ENCODE measurements at places on chromosomes 5 and 9.

- DNase-seq, result no peak
Measured at GRCh38 chr5:22521521-22521920, 331.6 kb downstream of the CDH12 start.

DNA sequence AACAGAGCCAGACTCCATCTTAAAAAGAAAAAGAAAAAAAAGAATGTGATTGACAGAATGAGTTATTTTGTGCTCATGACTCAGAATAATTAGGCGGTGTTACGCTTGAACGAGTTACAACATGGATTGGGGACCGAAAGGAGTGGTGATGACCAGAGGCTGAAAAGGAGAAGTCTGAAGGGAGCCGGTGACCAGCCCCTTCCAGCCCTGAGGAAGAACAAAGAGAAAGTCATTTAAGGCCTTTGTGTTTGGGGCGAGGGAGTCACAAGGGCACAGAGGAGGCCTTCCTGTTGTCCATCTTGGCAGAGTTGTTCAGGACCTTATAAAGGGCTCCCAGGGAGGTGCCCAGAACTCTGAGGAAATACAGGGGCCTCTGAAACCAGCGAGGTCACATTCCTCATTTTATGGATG lies 131.6 kb downstream of the GOLPH3 start:
- DNase-seq, result no peak

DNA sequence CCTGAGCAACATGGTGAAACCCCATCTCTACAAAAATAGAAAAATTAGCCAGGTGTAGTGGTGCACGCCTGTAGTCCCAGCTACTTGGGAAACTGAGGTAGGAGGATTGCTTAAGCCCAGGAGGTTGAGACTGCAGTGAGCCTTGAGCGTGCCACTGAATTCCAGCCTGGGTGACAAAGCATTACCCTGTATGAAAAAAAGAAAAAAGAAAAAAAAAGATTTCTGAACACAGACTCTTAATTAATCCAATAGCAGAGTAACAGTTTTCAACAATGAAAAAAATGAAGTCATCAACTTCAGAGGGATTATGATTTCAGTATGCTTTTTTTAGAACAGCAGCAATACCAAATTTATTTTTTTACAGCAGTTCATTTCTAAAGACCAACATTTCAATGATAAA lies 118.8 kb upstream of the TNPO1 start:
- no peak for DNase-seq

- no peak for DNase-seq
Measured at GRCh38 chr5:102719886-102720285, 35.2 kb upstream of the PAM start.

DNA sequence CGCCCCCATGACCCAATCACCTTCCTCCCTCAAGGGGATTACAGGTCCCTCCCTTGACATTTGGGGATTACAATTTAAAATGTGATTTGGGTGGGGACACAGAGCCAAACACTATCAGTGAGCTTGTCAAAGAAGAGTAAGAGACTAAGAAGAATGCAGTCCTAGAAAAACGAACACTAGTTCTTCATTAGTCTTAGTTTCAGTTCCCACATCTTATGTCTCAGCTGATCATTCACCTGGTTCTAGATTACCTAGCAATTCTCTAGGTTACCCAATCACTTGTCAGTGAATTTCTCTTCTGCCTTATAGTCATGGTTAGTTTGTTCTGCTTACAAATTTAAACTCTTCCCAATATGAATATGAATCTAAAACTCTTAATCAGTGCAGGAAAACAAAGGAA lies 251.5 kb downstream of the COX7C start:
- no peak for DNase-seq

- no peak for DNase-seq
Measured at GRCh38 chr5:231661-232060, 13.5 kb downstream of the SDHA start.

GRCh38 chr5:172918421-172919371 lies 40.5 kb upstream of the RPL26L1 start:
- no peak for DNase-seq

- DNase-seq, result no peak
Measured at GRCh38 chr9:93894691-93895079, 60.5 kb downstream of the BARX1 start.

DNA sequence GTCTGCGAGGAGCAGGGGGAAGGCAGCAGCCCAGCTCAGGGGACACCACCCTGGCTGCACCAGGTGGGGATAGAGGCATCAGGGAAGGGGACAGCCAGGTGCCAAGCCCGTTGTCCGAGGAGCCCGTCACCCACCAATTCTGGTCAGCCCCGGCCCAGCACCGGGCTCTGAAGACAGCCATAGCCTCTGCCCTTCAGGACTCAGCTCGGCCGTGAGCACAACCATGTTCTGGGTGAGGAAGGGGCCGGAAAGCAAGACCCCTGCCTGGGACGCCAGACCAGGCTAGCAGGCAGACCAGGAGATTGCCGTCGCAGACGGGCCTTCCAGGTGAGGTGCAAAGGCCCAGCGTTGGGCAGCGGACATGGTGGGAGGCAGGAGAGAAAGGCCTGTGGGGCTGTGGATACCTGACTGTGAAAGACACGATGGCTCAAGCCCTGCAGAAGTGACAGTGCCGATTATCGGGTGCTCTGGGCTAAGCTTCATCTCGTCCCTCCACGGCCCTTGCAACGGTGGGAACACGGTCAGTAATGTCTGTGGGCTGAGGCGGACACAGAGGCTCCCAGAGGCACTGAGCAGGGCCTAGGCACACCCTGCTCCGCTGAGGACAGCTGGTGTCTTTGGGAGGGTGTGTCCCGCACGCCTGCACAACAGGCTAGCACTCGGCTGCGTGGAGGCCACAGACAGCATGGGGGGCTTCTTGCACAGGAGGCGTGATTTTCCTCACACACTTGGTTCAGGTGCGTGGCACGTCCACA lies 36.5 kb downstream of the DBH start:
- DNase-seq, result no peak

- no peak for DNase-seq
Measured at GRCh38 chr5:91925249-91925648, 542.1 kb upstream of the ARRDC3 start.

DNA sequence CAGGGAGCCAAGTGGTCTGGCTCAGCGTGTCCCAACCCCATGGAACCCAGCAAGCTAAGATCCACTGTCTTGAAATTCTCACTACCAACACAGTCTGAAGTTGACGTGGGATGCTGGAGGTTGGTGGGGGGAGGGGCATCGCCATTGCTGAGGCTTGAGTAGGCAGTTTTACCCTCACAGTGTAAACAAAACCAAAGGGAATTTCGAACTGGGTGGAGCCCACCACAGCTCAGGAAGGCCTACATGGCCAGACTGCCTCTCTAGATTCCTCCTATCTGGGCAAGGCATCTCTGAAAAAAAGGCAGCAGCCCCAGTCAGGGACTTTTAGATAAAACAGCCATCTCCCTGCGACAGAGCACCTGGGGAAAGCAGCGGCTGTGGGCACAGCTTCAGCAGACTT lies 17.1 kb upstream of the FBXL17 start:
- no peak for DNase-seq

DNA sequence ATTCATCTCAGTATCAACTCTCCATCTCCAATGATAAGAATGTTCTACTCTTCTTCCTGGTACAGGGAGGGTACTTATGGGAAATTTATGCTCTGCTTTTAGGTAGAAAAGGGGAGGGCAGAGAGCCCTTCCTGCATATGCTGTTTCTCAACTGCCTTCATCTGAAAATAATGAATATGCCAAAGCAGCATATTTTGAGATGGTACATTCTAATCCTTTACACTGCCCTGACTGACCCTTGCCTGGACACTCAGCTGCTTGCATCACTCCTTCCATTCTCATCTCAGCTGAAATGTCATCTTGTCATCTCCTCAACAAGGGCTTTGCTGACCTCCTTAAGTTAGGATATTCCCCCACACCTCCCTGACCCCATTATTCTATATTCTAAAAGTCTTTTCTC lies 68.5 kb downstream of the ALDH7A1 start:
- DNase-seq, result no peak

GRCh38 chr5:54317511-54318260 lies 7.3 kb upstream of the ARL15 start:
- no peak for DNase-seq

- DNase-seq, result no peak
Measured at GRCh38 chr9:21078702-21079101, 960 bp upstream of the IFNB1 start.

- no peak for DNase-seq
Measured at GRCh38 chr5:147674411-147674810, 108.1 kb downstream of the JAKMIP2 start.

GRCh38 chr5:61298580-61298979 lies 33.5 kb upstream of the ZSWIM6 start:
- DNase-seq, result no peak

DNA sequence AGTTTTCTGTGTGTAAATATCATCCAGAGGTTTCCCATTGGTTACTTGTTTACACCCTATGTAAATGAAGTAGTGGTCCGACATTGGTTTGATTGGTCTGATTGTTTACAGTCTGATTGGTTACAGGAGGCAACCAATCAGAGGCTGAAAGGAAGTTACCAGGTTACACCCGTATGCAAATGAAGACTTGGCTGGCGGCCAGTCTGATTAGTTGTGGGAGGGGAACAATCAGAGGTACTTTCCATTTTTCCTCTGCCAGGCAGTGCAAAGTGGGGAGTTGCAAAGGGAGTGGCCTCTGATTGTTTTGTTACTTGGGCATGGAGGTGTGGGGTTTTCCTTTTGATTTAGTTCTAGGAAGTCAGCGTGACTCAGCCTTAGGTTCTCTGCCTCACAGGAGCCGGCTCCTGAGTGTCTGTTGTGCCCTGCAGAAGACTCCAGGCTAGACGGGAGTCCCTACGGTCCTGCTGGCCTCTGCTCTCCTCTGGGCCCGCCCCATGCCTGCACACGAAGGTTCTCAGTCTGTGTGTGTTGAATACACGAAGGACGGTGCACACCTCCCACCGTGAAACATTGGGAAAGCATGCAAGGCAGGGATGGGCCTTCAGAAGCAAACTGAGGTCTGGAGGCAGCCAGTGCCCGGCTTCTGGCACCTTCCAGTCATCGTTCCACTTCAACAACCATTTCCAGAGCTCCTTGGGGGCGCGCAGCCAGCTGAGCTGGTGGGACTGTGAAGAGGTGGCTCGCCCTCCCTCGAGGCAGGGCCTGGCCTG lies 42.9 kb downstream of the OLFM1 start:
- no peak for DNase-seq

- DNase-seq, result no peak
Measured at GRCh38 chr5:52786391-52786790, 1.3 kb upstream of the ITGA1 start.

- no peak for DNase-seq
Measured at GRCh38 chr5:65481171-65481581, 544 bp downstream of the ADAMTS6 start.

DNA sequence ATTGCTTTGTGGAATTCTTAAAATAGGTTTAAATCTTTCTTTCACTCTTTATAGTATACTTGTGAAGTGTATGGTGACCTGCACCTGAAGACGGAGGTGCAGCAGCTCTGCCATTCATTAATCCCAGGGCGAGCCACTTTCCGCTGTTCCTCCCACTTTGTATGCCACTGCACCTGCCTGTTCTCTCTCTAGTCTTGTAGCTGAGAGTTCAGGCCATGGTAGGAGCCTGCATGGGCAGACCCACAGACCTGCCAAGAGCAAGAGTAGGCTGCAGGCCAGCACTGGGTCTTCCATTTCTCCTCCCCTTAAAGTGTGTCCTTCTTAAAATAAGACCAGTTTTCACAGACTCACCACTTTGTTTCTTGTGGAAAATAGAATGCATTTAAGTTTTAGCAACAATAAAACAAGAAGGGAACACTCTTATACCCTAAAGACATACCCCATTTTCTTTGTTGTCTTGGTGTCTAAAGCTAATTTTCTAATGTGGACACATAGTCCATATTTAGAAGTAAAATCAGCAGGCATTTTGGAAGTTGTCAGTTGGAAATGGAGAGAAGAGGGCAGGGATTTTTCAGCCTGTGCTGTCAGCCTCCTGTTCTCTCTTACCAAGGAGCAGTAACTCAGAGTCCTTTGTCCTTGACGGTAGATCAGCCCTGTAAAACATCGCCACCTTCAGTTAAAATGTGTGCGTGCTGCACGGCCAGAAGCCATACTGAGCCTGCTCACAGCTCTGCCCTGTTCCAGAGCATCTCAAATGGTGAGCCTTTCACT lies 103.2 kb downstream of the SNCAIP start:
- peak; percentile 13 for DNase-seq

- DNase-seq, result no peak
Measured at GRCh38 chr5:9954869-9955268, 294.8 kb downstream of the ATPSCKMT start.

DNA sequence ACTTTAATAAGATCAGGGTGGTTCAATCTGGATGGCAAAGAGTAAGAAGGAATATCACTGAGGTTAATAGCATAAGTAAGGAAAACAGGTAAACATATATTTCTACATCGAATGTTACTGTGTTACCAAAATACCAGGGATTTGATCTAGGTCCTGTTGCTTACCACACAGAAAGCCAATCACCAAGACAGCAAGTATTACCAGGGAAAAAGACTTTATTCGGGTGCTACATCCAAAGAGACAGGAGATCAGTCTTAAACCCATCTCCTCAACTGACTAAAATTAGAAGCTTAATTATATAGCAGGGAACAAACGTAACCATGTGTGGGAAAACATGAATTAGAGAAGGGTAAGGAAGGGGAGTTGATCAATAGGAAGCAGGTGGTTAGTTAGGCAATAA lies 500.1 kb downstream of the EFNA5 start:
- no peak for DNase-seq

- no peak for DNase-seq
Measured at GRCh38 chr9:82106536-82106935, 118.0 kb downstream of the SPATA31D1 start.

Data from NCI-H1417 treated with DMSO at 0.1 percent for 48 hours (cell line).